Stimulated activated CD4-positive, alpha-beta T cell treated with anti-CD3 and anti-CD28 coated beads, TNF-alpha, amount 100 ng/mL, for 4 hours (primary cell): ENCODE measurements at places on chromosomes 6 and 20.
A peak's percentile ranks its signal among the peaks of the same experiment; 100 is the strongest.

DNA sequence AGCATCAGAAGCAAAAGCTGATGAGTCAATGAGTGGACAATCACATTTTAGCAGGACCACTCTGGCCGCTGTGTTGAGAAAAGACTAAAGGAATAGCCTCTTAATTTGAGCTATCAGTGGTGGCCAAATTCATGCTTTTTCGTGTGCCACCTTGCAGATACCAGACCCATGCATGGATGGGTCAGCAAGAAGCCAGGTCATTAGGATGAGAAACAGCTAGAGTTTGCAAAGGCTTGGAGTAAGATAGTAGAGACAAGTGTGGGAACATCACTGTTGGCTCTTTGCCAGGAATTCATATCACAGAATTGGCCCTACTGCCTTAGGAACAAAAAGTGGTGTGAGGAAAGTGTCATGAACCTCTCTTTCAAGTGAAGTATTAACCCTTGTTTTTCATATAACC, 25.5 kb downstream of the MRAP2 start:
- DNase-seq = no peak

GRCh38 chr20:10861619-10862018, 187.8 kb upstream of the JAG1 start:
- no peak for DNase-seq

GRCh38 chr20:42598581-42598980, 591.1 kb downstream of the PTPRT start:
- no peak for DNase-seq

- no peak for DNase-seq
Measured at GRCh38 chr6:88301256-88301655, 135.1 kb upstream of the CNR1 start.

- DNase-seq = no peak
Measured at GRCh38 chr6:88377976-88378568, 211.9 kb upstream of the CNR1 start.

GRCh38 chr20:1322511-1323245, 6.3 kb downstream of the SDCBP2 start:
- DNase-seq = no peak

DNA sequence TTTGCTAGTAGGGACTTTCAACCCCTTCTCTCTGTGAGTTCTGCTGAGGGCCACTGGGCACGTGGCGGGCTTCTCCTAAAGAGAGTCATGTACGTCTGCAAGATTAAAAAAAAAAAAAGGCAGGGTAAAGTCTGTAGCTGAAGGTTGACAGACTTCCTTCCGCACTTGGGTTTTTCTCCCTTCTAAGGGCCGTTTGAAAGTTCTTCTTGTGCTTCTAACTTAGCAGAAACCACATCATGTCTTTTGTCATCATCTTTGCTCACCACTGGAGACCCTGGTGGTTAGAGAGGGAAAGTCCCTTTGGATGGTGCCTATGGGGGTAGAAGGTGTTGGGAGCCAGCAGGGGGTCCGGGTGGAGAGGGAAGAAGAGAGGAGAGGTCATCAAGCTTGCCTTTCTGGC, 31.4 kb downstream of the PRDM1 start:
- no peak for DNase-seq

DNA sequence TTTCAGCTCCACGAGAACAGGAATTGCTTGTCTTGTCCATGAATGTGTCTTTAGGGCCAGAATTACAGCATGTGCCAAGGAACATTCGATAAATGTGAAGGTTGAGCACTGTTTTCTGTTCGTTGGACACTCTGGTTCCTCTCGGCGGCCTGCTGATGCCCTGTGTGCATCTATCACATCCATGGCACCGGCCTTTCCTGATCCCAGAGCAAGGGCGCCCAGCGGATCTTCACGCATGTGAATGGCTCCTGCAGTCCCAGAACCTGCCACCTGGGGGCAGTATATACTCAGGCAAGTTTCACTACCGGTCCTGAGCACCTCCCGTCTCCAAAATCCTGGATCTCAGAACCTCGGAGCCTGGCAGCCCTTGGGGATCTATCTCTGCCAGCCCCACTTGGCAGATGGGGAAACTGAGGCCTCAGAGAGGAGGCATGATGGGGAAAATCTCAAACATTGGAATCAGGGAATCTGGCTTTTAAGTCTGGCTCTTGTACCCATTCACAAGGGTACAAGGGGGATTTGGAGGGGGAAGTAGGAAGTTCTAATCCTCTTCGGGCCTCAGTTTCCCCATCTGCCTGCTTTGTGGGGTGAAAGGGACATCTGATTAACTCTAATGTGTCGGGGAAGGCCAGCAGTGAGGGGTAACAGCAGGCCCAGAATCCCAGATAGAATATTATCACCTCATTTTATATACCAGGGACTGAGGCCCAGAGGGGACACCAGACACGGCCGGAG, 4.3 kb upstream of the CEBPB start:
- DNase-seq = peak; percentile 75

DNA sequence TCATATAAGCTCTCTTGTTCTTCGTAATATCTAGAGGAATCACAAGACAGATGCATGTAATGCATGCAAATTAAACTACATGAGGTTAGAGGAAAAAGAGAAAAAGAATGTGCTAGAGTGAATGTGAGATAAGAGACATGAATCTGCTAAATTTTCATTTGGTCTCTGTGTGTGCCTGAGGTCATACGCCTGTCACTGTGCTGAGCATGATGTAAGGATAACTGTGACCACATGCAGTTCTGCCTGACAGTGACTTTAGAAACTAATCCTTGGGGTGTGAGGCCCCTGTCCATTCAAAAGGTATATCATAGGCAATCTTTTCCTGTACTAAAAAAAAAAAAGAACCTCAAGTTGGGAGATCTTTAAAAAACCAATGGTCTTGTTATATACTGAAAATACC, 70.6 kb downstream of the SHPRH start:
- DNase-seq = no peak

DNA sequence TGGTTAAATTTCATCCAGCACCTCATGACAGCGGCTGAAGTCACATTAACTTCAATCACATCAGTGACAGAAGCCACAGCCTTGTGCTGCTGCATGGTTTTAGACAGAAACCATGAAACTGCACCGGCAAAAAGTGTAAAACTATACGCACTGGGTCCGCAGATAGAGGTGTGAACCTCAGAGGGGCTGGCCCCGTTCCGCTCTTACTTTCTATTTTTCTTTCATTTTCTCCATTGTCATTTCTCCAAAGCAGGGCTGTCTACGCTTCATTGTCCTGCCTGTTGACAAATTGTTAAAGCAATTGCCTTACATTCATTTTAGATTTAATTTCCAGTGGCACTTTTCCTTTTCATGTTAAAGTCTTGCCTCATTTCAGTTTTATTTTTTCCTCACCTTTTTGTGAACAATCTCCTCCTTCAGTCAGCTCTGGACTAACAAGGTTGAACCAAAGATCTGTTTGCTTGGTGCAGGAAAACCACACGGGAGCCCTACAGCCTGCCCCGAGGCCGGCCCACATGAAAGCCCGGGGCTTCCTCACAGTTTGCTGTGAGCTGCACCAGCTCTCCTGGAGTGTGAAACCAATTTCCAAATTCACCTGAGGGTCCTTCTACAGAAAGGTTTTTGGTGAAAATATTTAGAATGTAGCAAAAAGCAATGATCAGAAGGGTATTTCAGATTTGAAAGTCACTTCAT, 63.7 kb downstream of the PRR18 start:
- DNase-seq = no peak

DNA sequence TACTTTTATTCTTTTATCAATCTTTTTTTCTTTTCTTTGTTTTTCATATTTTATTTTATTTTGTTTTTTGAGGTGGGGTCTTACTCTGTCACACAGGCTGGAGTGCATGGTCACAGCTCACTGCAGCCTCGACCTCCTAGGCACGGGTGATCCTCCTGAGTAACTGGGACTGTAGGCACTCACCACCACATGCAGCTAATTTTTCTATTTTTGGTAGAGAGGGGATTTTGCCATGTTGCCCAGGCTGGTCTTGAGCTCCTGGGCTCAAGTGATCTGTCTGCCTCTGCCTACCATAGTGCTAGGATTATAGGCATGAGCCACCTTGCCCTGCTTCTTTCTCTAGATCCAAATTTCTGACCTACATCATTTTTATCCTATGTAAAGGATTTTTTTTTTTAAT, 153.2 kb downstream of the CDKAL1 start:
- DNase-seq = no peak

DNA sequence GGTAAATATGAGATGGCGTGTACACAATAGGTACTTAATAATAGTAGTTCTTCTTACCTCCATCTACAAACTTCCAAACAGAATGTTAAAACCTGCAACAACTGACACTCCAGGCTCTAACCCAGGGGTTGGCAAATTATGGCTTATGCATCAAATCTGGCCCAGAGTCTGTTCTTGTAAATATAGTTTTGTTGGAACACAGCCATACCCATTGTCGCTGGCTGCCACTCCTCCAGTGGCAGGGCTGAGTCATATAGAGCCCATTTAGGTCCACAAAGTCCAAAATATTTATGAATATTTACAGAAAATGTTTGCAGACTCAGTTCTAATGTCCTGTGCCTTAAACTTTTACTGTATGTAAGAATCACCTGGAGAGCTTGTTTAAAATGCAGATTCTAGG, 69.9 kb upstream of the BTBD3 start:
- no peak for DNase-seq

GRCh38 chr20:41989935-41990635, 371.9 kb upstream of the CHD6 start:
- no peak for DNase-seq

- DNase-seq = no peak
Measured at GRCh38 chr20:57293995-57294394, 27.6 kb upstream of the BMP7 start.

DNA sequence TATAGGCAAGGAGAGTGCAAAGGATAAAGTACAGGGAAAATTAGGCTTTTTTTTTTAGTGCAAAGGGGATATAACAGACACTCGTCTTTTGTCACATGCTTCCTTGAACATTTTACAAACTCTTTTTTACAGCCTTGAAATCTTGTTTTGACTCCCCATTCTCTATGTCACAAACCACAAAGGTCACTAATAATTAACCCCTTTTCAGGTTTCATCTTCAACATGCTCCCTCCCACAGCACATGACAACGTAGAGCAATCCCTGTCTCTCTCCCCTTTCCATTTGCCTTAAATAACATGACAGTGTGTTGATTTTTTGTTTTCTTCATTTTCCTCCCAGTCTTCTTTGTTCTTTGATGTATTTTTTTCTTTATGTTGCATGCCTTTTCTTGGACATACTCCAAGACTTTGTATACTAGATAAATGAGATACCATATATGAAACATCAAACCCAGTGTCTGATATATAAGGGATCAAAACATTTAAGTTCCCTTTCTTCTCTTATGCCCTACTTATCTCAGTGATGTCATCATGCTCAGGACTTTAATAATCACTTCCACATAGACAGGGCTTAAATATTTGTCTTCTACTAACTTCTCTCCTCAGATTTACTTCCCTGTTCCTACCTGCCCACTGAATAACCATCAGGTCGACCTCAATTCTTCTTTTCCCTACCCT, 378.7 kb upstream of the HSF2 start:
- DNase-seq = no peak

DNA sequence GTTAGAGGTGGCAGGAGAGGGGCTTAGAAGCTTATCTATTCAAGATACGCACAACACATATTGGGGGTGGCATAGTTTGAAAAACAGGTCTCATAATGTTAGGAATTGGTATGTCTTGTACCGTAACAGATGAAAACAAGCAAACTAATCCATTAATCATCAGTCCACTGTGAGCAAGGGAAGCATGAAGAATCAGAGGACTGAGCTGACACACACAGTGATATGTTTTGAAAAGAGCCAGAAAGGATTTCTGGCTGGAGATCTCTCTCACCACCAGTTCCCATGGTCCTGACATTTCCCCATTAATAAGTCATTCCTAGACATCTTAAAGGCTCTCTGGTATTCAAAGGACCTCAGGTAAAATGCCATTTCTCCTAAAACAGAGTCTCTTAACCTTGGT, 158.8 kb upstream of the PHACTR1 start:
- no peak for DNase-seq

DNA sequence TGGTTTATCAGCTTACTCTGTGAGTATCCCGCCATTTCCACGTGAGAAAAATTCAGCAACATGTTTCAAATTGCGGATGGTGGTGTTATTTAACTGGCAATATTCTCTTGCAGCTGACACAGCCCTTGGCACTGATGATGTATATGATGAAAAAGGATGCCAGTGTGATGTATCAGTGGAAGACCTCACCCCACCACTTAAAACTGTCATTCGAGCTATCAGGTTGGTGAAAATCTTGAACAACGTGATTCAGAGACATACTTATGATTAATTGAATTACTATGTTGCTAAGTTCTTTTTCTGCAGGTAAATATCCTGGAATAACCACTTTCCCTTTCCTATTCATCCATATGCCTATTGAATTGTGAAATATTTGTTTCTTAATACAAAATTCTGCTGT, 55.7 kb downstream of the KHDC1L start:
- DNase-seq = no peak

- DNase-seq = no peak
Measured at GRCh38 chr20:33516882-33517281, 27.0 kb downstream of the CBFA2T2 start.

- DNase-seq = no peak
Measured at GRCh38 chr6:27547157-27548075, 74.5 kb upstream of the ZNF184 start.

DNA sequence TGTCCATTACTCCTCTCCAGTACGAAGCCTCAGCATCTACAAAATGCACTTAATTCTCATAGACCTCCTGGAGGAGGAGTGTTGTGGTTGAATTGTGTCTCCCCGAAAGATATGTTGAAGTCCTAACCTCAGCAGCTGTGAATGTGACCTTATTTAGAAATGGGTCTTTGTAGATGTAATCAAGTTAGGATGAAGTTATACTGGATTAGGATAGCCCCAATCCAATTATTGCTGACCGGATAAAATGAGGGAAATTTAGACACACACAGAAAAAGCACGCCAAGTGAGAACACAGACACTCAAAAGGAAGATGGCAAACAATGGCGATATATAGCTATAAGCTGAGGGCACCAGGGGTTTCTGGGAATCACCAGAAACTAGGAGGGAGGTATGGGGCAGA, 64.2 kb upstream of the FAM184A start:
- no peak for DNase-seq

DNA sequence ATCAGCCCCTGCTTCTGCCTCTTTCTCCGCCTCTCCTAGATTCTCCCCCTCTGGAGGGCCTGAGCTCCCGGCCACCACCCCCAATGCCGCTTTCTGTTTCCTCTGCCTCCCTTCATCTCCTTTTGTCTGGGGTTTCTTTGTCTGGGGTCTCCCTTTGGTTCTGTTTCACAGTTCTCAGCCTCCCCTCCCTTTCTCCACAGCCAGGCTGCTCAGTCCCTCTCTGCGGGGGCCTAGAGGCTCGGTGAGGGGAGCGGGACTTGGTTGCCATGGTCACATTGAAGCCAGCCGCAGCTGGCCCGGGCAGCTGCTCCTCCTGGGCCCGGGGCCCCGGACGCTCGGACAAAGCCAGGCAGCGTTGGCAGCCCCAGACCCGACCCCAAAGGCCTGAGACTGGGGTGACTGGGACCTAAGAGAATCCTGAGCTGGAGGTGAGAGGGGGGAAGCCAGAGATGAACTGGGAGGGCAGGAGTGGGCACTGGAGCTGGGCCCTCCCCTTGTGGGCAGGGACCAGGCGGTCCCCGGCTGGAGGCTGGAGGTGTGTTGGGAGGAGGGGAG, 3.5 kb upstream of the DDR1 start:
- no peak for DNase-seq

- DNase-seq = no peak
Measured at GRCh38 chr20:37317994-37318640, 27.8 kb upstream of the SRC start.
